ENCODE measurements at places on chromosomes 12 and 14.

- DNase-seq: no peak
These were observed 41.0 kb downstream of the TRAFD1 start for GRCh38 chr12:112166051-112167015.

GRCh38 chr12:10959804-10960203, 20.7 kb upstream of the TAS2R14 start:
- DNase-seq: no peak

DNA sequence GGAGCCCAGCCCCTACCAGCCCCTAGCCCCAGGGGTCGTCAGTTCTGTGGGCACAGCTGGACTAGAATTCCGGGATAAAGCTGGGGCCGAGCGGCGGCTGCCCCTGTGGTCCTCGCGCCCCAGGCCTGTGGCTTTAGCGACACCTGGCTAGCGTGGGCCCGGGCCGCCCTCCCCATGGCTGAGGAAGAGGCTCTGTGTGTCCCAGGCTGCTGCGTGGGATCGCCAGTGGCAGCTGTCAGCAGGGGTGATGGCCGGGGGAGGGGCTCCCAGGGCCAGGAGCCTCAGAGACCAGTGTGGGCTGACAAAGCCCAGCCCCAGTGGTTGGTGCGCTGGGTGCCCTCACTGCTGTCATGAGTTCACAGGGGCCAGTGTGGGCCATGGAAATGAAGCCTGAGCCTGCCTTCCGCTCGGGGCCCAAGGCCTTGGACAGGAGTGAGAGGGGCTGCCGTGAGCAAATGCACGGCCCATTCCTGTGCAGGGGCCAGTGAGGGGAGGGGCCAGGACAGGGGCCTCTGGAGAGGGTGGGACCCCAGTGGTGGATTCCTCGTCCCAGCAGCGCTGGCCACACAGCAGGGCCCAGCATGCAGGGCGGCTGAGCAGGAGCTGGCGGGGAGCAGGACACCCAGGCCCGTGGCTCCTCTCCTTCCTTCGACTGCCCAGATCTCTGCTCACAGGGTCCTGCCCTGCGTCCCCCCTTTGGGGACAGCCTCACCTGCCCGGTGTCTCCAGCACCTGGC, 11.4 kb downstream of the FBRSL1 start:
- no peak for DNase-seq

DNA sequence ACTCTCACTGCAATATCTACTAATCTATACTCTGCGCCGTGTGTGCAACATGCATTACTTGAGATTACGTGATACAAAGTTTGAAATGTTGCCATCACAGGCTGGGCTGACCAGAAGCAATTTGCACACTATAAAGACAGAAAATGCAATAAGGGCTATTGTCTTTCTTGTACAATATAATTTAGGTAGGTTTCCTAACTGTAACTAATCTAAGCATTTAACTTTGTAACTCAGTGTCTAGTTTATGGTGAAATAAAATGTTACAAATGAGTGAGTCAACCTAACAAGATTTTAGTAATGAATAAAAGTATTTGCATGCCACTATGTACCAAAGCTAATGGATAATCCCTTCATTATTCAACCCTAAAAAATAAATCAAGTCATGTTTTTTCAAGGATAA, 57.8 kb downstream of the LRP6 start:
- no peak for DNase-seq

Measured in SK-N-MC (cell line).